ENCODE measurements at places on chromosomes 6 and 20.

GRCh38 chr6:81800666-81801065, 48.2 kb upstream of the TENT5A start:
- DNase-seq = no peak

- no peak for DNase-seq
These were observed 56.7 kb upstream of the PSMF1 start for GRCh38 chr20:1061484-1062221.

DNA sequence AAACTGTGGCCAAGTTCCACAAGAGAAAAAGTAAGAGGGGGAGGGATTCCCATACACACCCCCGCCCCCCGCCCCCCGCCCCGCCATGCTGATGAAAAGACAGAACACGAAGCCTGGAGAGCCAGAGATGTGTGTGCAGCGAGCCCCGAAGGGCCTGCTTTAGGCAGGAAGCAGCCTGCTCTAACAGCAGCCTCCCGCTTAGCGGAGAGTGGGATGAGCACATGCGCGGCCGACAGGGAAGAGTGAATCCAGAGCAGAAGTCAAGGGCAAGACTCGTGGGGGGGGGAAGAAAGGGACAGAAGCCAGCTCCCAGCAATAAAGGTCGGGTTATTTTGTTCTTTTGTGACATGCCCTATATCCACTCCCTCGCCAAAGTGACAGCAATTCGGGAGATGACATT, 67.2 kb upstream of the PTGIS start:
- DNase-seq = no peak

GRCh38 chr6:43871933-43872332, 101.9 kb downstream of the VEGFA start:
- DNase-seq = no peak

- DNase-seq = no peak
These were observed 3.5 kb downstream of the PIGT start for GRCh38 chr20:45419188-45420091.

DNA sequence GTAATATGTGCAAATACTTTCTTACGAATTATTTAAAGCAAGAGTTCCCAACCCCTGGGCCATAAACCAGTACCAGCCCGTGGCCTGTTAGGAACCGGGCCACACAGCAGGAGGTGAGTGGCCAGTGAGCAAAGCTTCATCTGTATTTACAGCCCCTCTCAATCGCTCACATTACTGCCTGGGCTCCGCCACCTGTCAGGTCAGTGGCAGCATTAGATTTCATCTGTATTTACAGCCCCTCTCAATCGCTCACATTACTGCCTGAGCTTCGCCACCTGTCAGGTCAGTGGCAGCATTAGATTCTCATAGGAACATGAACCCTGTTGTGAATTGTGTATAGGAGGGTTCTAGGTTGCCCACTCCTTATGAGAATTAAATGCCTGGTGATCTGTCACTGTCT, 142.0 kb downstream of the RNASET2 start:
- DNase-seq = no peak

DNA sequence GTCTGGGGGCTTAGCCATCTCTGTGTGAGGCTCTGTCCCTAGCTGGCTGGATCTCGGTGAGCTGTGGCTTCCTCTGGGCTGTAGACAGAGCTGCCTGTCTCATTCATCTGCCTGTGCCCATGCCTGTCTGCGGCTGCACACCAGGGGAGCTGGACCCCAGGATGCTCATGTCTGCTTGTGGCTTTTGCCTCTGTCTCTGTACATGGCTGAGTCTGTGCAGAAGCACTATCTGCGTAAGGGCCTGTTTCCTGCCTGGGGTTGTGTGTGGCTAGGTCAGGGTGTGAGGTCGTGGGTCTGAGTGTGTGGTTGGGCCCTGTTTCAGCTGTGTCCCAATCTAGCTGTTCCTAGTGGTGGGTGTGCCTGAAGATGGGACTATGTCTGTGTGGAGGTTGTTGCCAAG, 68.2 kb downstream of the CDH22 start:
- no peak for DNase-seq

DNA sequence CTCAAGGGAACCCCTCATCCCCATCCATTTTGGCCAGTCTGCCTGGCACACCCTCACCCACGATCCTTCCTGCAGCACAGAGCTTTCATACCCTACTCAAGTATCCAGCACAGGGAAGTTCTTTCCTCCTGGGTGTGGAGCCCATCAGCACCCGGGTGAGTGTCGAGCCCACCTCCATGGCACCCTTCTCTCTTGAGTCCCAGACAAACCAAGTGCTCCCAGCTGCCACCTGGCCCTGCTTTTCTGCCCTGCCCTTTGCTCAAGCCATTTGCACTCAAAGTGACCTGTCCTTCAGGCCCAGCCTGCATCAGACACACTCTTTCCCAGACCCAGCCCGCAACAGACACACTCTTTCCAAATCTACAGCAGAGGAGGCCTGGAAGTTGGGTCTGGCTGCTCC, 257.2 kb downstream of the DLL1 start:
- no peak for DNase-seq

- DNase-seq = no peak
These were observed 586.8 kb upstream of the JAG1 start for GRCh38 chr20:11260611-11261010.

- peak; percentile 62 for DNase-seq
These were observed 138.1 kb downstream of the TFAP2A start for GRCh38 chr6:10276660-10277287.

- DNase-seq = no peak
These were observed 211.3 kb downstream of the ARID1B start for GRCh38 chr6:156988276-156989158.

- DNase-seq = no peak
These were observed 152.1 kb upstream of the SMLR1 start for GRCh38 chr6:130675072-130675471.

All from HTR-8/SVneo (cell line).